ENCODE measurements at places on chromosomes 13 and 19.
A peak's percentile ranks its signal among the peaks of the same experiment; 100 is the strongest.

DNA sequence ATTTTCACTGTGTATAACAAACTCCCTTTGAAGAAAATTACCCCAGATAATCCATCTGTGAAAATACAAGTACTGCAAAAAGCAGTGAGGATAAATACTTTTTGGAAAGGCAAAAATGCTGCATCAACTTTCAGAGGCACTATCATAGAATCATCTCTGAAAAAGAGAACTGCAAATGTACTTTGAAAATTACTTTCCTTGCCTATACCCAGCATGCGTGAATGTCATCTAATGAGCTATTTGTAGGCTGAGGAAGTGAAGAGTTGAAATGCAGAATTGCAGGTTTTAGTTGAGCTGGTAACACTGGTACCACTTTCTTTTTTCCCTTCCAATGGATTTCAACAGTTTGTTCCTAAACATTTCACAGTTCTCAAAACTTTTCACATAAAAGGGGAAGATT, 196.7 kb downstream of the TBC1D4 start:
- no peak for DNase-seq

GRCh38 chr13:113051641-113052040, 54.0 kb upstream of the F7 start:
- DNase-seq, result no peak

- DNase-seq, result no peak
These were observed 57.0 kb downstream of the PCDH20 start for GRCh38 chr13:61358599-61358998.

DNA sequence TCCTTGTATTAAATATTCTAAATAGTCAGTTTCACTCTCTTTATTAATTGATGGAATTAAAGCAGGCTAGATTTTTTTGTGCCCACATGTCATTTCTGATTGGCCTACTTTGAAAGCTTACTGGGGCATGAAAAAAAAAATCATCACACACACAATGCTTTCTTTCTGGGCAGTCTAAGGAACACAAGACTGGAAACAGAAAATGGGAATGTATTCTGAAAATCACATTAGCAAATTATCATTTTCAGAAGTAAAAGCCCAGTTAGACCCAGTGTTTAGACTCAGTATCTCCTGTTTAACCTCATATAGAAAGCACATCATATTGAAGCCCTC, 339.4 kb downstream of the SPRY2 start:
- no peak for DNase-seq

- no peak for DNase-seq
These were observed 416.4 kb downstream of the TSHZ3 start for GRCh38 chr19:30932854-30933253.

DNA sequence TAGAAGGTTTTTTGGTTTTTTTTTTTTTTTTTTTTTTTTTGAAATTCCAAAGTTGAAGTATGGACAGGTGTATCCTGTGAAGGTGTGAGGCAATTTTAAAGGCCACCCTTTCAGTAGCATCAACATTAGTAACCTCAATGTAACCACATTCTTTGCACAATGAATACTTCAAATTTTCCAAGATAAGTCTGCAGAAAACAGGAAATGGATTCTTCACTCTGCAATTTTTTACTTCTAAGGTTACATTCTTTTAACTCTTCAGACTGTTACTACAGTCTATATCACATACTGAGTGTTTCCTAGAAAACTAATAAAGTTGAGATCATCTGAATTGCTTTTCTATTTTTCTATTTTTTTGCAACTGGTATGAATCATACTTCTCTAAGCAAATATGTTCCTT, 569.0 kb upstream of the GPC6 start:
- DNase-seq, result peak; percentile 93

- DNase-seq, result no peak
These were observed 1690.7 kb downstream of the SLITRK5 start for GRCh38 chr13:89361909-89362308.

- DNase-seq, result no peak
These were observed 43.8 kb downstream of the SPTBN4 start for GRCh38 chr19:40510526-40511115.

DNA sequence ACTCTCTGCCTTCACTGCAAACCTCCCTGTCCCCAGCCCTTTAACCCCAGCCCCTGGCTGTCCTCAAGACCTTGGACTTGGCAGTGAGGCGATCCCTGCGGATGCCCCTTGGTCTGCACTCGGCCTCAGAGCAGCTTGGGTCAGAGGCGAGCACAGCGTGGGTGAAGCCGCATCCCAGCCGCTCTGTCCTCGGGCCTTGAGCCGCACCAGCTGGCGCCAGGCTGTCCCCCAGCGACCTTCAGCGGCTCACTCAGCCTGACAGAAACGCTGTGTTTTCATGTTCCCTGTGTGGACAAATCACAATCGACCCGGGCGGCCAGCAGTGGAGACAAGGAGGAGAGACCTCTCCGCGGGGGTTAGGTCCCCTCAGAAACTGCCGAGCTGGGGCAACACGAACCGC, 52.0 kb downstream of the GNG7 start:
- no peak for DNase-seq

DNA sequence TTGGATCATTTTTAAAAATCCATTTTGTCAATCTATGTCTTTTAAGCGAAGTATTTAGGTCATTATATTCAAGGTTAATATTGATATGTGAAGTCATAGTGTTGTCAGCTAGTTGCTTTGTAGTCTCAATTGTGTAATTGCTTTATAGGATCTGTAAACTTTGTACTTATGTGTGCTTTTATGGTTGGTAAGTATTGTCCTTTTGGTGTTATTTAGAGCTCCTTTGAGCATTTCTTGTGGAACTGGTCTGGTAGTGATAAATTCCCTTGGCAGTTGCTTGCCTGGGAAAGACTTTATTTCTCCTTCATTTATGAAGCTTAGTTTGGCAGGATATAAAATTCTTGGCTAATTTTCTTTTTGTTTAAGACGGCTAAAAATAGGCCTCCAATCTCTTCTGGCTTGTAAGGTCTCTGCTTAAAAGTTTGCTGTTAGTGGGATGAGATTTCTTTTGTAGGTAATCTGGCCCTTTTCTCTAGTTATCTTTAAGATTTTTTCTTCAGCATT, 368.8 kb downstream of the SPRY2 start:
- no peak for DNase-seq

- no peak for DNase-seq
These were observed 1.1 kb downstream of the PAF1 start for GRCh38 chr19:39389631-39390414.

- DNase-seq, result no peak
These were observed 286.1 kb downstream of the IRS2 start for GRCh38 chr13:109500146-109500773.

DNA sequence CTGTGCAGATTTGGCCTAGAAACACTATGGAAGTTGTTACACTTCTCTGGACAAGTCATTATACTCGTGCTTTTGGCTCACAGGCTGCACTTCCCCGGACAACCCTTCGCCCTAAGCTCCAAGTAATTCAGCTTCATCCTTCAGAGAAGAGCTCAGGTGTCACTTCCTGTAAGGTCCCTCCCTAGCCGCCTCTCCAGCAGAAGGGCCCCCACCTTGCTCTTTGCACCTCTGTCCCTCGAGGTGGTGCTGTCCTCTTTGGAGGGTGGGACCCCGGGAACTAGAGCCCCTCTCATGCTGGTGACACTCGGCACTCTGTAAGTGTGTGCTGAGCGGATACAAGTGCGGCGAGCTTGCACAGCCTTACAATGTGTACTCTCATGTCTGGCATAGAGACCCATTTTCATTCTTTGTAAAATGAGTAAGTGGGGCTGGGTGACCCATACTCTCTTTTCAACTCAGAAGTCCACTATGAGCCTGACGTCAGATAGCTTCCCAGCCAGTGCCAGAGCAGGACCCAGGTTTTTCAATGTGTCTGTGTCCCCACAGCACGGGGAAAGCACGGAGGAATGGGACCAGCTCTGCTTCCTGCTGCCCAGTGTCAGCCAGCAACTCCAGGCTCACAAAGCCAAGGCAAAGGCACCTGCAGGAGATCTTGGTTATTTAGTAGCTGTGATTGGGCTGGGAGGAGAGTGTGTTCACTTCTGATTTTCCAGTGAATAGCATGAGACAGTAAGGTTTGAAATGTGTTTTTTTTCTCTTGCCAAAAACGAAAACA, 26.9 kb downstream of the CHAMP1 start:
- no peak for DNase-seq

DNA sequence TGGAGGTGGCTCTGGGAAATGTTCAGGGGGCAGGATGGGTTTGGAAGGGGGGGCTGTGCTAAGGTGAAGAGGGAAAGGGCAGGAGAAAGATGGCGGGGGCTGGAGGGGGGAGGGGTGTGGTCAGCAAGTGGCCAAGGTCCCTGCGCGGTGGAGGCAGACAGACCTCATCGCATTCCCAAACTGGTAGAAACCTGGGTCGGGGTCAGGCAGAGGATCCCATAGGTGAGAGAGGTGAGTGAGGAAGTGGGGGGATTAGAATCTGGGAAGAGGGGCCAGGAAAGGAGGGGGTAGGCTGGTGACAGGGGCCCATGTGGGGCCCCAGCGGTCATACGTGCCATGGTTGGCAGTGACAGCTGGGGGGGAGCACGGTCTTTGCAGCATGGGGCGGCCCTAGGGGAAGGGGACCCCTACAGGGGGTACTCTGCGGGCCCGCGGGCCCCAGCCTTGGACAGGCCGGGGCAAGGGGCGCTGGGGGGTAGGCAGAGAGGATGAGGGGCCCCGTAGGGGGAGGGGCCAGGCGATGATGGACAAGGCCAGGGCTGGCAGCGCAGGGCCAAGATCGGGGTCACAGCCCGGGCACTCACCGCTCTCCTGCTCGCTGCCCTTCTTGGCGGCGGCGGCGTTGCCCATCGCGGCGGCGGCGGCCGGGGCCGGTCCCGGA, 514 bp downstream of the PRKACA start:
- DNase-seq, result no peak

- peak; percentile 93 for DNase-seq
These were observed 33.6 kb downstream of the ZNF383 start for GRCh38 chr19:37251308-37252229.

DNA sequence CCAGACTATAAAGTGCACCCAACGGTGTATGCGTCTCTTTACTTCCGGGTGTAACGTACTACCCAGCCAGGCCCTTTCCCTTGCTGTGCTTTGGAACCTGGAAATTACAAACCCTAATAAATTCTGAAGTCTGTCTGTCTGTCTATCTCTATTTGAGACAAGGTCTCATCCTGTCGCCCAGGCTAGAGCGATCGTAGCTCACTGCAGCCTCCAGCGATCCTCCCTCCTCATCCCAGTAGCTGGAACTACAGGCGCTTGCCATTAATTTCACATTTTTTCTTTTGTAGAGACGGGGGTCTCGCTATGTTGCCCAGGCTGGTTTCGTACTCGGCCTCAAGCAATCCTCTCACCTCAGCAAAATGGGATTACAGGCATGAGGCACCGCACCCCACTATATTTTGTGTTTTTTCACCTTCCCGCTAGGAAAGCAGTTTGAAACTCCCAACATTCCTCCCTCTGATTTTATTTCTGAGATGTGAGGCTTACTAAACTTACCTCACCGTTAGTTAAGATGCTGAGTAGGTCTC, 469 bp upstream of the RNF6 start:
- DNase-seq, result no peak

DNA sequence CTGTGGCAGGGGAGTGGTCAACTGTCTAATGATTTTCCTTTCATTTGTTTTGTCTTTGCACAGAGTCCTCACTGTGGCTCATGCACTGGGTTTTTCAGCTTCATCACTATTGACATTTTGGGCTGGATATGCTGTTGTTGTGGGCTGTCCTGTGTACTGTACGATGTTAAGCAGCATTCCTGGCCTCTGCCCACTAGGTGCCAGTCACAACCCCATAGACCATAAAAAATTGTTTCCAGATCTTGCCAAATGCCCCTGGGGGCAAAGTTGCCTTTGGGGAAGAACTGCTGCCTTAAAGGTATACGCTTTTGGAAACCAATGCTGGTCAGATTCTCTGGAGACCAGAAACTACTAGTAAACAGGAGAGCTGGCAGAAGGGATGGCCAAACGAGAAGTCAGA, 310.4 kb downstream of the SPRY2 start:
- DNase-seq, result no peak

GRCh38 chr13:45335397-45336024, 5.5 kb downstream of the TPT1 start:
- no peak for DNase-seq

DNA sequence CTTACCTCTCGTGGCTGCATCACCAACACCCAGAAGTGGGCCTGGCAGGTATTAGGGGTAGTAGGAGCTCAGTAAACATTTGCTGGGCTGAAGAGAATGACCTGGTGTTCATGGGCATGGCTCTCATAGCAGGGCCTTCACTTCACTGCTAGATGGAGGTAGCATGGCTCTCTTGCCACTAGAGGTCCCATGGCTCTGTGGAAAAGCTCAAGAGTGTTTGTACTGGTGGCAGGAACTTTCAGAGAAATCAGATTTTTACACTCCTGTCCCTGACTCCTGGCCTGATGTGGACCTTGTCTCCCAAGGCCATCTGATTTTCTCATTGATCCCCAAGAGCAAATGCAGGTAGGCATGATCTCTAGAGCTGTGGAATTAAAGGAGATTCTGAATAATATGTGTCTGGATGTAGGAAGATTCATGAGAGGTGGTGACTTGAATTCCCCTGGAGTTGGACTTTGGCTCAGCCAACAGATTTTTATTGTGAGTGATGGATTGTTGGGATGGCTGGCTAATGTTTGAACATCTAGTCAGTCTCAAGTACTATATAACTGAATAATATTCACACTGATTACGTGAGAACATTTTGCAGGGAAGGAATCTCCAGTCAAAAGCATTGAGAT, 5.7 kb downstream of the ZNF574 start:
- no peak for DNase-seq

DNA sequence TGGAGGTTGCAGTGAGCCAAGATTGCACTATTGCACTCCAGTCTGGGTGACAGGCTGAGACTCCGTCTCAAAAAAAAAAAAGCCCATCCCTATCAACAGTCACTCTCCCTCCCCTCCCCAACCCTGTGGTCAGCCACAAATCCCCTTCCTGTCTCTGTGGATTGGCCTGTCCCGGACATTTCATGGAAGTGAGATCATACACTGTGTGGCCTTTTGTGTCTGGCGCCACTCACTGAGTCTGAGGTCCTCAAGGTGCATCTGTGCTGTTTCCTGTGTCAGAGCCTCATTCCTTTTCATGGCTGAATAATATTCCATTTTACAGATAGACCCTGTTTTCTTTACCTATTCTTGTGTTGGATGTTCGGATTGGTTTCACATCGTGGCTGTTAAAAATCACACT, 149.5 kb downstream of the PTPRS start:
- no peak for DNase-seq

- DNase-seq, result no peak
These were observed 497.2 kb downstream of the DIAPH3 start for GRCh38 chr13:59666504-59666903.

DNA sequence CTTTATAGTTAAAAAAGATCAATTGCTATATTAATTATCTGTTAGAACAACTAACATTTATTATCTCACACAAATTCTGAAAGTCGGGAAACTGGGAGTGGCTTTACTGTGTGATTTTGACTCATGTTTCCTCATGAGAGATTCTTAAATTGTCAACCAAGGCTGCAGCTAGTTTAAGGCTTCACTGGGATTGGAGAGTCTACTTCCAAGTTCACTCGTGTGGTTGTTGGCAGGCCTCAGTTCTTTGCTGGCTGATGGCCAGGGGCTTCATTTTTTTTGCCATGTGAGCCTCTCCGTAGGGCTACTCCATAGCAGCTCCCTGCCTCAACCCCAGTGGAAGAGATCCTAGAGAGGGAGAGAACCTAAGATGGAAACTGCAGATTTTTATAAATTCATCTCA, 24.5 kb upstream of the LPAR6 start:
- no peak for DNase-seq

- DNase-seq, result no peak
These were observed 152.7 kb downstream of the TNFRSF19 start for GRCh38 chr13:23722726-23723453.

GRCh38 chr13:63367522-63368198, 1952.0 kb upstream of the PCDH20 start:
- DNase-seq, result no peak

GRCh38 chr13:28557725-28558520, 63.0 kb upstream of the FLT1 start:
- no peak for DNase-seq

- DNase-seq, result peak; percentile 37
These were observed 46.8 kb downstream of the COG3 start for GRCh38 chr13:45511310-45512097.
